NT2/D1 (cell line): ENCODE measurements at places on chromosomes 1 and 21.
A peak's percentile ranks its signal among the peaks of the same experiment; 100 is the strongest.

GRCh38 chr1:155079210-155079486, 511 bp downstream of the EFNA3 start:
- DNase-seq: no peak

GRCh38 chr1:7893529-7894180, 40.8 kb upstream of the UTS2 start:
- no peak for DNase-seq

GRCh38 chr1:64733581-64734286, 11.1 kb upstream of the RAVER2 start:
- DNase-seq: no peak

GRCh38 chr1:67723620-67724019, 38.6 kb downstream of the GADD45A start:
- DNase-seq: no peak

GRCh38 chr1:109644670-109645069, 11.2 kb upstream of the GSTM4 start:
- DNase-seq: no peak

DNA sequence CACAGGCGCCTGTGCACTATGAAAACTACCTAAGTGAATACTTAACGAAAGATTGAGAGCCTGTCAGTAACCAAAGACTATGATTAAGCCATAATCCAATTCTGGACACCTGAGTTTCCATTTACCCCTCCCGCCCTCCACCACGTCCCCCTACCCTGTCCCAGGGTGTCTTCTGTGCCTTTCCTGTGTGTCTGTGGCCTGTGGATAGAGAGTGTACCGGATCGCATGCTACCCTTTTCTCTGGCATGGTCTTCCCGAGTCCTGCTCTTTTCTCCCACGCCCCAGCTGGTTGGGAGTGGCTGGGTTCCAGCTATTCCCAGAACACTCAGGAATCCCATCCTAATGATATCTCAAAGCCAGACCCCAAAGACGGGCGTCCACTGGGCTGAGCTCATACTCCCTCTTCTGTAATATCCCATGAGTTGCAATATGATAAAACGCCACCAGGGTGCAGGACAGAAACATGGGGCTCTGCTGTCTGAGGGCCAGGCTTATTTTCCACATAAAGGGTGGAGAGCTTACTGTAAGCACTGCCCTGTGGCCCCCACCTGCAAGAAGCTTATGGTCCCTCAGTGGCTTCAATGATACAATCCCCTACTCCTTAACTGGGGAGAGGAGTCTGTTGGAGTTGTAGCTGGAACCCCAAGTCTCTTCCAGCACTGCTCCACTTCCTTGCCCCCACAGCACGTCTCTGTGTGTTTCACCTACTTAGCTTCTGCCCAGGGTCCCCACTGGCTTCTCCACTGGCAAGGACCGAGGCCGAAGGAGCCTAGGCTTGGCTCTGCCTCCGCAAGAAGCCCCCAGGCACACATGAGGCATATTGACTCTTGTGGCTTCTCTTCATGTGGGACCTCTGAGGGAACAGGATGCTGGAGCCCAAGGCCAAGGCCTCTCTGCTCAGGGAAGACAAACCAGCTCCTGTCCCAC, 17.6 kb upstream of the ALX3 start:
- peak; percentile 63 for DNase-seq

DNA sequence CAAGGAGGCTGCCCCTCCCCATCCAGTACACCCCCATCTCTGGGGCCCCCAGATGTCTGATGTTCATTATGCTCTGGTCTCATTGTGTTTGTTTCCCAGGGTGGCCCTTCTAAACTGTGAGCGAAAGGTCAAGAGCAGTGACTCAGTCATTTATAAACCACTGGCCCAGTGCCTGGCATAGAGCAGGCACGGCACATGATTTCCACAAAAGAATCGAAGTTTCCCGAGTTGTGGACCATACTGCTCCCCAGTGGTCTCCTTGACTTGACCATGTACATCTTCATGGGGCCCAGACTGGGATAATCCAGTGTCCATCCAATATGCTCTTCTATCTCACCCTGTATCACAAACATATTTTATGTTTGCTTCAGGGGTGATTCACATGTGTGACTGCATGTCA, 153.3 kb downstream of the NR5A2 start:
- DNase-seq: no peak

GRCh38 chr1:48470950-48471690, 884 bp downstream of the SPATA6 start:
- no peak for DNase-seq

DNA sequence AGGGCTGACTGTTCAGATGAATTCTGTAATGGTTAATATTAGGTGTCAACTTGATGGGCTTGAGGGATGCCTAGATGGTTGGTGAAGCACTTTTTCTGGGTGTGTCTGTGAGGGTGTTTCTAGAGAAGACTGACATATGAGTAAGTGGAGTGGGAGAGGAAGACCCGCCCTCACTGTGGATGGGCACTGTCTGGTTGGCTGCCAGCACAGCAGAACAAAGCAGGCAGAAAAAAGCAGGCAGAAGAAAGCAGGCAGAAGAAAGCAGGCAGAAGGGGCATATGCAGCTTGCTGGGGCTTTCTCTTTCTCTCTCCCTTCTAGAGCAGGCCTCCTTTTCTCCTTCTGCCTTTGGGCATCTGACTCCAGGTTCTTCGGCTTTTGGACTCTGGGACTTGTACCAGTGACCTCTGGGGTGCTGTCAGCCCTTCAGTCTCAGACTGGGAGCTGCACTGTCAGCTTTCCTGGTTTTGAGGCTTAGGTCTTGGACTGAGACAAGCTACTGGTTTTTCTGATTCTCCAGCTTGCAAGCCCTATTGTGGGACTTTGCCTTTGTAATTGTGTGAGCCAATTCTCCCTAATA, 42.9 kb upstream of the CD2 start:
- DNase-seq: no peak

- no peak for DNase-seq
These were observed 49.9 kb upstream of the TRABD2B start for GRCh38 chr1:48047116-48047515.

DNA sequence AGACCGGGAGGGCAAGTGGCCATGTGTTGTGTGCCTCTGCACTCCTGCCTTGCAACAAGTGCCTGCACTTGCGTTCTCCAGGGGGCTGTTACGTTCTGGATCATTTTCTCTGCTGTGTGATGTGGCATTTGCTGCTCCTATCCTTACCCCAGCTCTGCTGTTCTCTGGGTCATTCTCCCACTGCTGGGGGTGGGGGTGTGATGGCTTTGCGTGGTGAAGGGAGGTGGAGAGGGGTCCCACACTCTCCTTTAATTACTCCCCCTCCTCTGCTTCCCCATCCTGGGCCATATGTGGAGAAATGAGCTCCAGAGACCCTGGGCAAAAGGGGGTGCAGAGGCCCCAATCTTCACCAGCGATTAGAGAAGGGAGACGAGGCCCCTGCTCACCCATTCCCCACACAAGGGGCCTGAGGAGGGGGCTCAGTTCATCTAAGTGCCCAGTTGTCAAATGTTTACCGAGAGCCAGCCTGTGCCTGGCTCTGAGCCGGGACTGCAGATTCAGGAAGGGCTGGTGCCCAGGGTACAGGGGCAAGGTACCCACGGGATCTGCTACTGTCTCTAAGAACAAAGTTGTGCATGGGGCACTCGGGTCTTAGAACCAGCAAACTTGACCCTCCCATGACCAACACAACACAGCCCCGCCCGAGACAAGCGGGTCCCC, 355.4 kb downstream of the PTPRU start:
- no peak for DNase-seq

GRCh38 chr1:33436557-33437285, 5.8 kb upstream of the PHC2 start:
- DNase-seq: no peak

GRCh38 chr1:82446236-82446635, 645.5 kb downstream of the ADGRL2 start:
- DNase-seq: no peak

DNA sequence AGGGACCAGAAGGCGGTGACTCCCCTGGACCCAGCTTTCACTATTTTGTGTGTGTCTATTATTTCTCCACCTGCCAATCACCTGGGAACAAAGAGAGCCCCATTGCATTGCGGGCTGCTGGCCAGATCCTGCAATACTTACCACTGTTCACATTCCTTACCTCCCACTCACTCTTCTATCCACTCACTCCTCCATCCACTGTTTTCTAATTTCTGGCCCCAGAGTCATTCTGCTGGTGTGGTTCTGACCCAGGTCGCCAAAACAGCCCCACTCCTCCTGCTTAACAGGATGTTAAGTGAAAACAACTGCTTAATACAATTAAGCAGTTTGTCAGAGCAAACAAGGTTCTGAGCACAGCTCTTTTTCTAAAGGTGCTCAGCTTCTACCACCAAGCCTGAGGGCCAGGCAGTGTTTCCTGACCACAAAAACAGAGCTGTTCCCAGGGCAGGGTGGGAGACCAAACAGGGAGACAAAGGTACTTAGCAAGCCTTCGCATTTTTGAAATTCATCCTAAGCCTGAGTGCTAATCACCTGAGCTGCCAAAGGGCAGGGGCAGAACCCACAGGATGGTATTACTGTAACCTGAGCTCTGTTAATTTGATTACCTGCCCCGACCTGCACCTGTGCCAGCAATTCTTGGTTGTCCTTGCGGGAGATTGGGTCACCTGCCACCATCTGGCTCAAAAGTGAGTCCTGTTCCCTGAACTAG, 38.5 kb upstream of the EFCAB14 start:
- peak; percentile 43 for DNase-seq

DNA sequence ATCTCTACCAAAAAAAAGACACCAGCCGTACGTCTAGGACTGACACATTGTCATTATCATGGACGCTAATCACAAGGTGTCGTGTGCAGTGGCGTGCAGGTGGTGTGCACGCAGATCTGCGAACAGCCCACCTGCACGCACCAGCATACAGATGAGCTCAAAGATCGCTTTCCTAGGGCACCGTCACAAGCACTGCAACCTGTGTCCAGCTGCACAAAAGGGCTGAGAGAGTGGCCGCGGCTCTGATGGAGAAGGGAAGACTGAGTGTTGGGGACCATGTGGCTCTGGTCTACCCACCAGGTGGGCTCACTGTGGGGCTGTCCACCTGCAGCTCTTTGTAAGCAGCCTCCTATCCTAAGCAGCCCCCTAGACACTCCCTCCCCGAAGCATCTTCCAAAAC, 50.9 kb downstream of the S100B start:
- no peak for DNase-seq
